T-helper 17 cell (primary cell): ENCODE measurements at places on chromosomes 11 and 22. TPM values are rescaled to one million over a fixed set of nuclear protein-coding genes. Genes with fewer than 3 reads are reported as not detected.

DNA sequence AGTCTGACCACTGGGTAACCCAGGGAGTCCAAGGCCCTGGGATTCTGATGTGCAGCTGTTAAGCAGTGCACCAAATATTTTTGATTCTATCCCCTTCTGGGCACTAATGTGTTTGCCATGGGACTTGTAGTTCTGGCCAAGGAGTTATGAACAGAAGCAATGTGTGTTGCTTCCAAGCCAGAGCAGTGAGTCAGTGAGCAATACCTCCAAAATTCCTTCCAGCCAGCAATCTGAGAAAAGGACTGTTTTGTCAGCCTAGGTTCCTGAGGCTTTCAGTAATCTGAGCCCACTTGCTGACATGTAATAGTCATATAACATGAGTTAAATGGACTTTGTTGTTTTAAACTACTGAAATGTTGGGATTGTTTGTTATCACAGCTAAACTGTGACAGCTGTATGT is 311.4 kb downstream of the NELL1 start:
- no peaks in the 10 kb centered on the region for H3K4me1 ChIP-seq
- DNase-seq = no peak
- no peak overlapping the region for H3K4me3 ChIP-seq
- H3K27me3 ChIP-seq = no peaks in the 10 kb centered on the region

DNA sequence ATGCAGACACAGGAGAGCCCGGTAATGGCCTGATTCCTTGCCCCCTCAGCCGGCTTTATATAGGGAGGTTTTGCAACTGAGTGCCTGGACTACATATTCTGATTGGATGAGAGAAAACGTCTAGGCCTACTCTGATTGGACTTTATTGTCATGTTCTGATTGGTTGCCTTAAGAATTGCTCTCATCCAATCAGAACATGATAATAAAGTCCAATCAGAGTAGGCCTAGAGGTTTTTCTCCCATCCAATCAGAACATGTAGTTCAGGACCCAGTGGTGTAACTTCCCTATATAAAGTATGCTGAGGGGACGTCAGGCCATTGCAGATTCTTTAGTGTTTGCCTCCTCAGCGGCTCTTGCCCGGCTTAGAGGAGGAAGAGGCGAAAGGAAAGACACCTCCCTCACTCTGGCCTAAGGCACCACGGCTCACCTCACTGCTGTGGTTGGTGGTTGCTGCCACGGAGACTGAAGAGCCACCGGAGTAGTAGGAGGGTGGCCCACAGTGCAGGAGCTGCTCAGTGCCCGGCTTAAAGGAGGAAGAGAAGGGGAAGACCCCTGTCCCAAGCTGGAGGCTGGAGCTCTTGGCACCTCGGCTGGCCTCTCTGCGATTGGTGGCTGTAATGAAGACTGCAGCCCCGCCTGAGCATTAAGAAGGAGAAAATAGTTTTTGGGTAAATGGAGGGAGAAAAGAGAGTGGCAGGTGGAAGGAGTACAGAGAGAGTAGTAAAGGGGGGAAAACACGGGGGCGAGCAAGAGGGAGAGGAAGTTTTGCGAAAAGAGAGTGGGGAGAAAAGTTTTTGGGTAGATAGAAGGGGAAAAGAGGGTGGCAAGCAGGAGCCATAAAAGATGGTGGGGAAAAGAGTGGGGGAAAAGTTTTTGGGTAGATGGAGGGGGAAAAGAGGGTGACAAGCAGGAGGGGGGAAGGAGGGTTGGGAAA is 116.7 kb upstream of the SERPIND1 start:
- no peaks in the 10 kb centered on the region for H3K36me3 ChIP-seq
- H3K4me1 ChIP-seq = peaks cover 5% of the 10 kb centered on the region
- H3K27me3 ChIP-seq = peaks cover 39% of the 10 kb centered on the region
- H3K27ac ChIP-seq = no peak overlapping the region
- H3K4me3 ChIP-seq = no peak overlapping the region

C11orf86 gene
- total RNA-seq = not detected

ACR gene
- not detected for total RNA-seq

DNHD1 gene
- total RNA-seq = 27.5 TPM
